Left forelimb (tissue), 1 donor: ENCODE measurements at places on chromosomes 5 and 9.

DNA sequence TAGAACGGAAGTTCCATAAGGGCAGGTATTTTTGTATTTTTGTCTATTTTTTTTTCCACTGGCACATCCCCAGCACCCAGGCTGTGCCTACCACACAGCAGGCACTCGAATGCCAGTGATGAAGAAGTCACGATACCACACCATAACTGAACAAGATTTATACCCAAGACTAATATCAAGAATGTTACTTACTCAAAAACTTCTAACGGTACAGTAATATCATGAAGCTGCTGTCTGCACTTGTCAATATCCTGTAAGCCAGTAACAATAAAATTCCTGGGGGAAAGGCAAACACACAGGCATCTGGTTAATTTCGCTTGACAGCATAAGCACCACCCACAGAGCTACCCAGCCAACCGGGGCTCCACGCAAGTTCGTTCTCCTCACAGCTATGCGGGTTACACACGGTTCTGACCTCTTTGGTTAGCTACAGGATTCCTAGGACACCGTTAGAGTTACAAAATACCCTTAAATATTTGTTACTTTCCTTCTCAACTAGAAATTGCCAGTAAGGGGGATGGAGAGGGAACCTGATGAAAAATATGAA is 1.3 kb downstream of the MED10 start:
- peak; percentile 46 for DNase-seq

GRCh38 chr9:134231767-134232166 is 67.4 kb upstream of the RNU6ATAC start:
- no peak for DNase-seq

DNA sequence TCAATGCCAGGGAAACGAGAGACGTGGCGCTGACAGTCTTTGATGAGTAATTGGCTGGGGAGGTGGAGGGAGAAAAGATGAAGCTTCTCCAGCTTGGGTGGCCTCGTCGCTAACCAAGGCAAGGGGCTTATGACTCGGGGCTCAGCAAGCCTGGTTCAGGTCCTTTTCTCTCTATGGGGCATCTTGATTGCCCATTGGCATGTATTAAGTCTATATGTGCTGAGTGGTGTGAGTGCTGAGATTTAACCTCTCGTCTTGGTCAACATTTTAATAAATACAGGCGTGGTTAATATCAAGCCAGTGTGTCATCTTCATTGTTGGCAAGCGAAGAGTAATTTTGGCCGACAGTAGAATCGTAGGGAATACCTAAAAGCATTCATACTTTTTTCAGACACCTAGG is 85.9 kb downstream of the RAI14 start:
- DNase-seq, result no peak

DNA sequence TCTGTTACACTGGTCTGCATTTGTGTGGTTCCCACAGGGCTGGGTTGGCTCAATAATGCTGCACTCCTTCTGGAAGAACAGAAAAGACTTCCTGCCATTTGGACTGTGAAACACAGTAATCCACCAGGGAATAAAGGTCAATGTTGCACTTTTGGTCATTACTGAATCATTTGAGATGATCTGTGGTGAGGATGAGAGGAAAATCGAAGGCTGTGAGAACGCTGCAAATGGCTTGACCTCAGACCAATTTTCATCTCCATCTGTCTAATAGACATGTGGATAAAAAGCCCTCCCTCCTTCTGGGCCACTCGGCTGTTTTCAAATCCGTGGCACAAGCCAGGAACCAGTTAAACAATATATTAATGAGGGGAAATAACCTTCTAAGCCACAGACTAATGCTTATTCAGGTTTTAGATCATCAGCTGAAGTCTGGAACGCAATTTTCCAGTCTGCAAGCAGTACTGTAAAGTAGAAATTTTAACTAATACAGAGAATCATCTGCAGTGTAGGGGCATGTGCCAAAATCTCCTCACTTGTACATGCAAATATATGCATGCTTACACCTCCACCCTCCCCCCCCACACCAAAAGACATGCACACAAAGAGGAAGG is 20.2 kb downstream of the TLE1 start:
- DNase-seq, result no peak

DNA sequence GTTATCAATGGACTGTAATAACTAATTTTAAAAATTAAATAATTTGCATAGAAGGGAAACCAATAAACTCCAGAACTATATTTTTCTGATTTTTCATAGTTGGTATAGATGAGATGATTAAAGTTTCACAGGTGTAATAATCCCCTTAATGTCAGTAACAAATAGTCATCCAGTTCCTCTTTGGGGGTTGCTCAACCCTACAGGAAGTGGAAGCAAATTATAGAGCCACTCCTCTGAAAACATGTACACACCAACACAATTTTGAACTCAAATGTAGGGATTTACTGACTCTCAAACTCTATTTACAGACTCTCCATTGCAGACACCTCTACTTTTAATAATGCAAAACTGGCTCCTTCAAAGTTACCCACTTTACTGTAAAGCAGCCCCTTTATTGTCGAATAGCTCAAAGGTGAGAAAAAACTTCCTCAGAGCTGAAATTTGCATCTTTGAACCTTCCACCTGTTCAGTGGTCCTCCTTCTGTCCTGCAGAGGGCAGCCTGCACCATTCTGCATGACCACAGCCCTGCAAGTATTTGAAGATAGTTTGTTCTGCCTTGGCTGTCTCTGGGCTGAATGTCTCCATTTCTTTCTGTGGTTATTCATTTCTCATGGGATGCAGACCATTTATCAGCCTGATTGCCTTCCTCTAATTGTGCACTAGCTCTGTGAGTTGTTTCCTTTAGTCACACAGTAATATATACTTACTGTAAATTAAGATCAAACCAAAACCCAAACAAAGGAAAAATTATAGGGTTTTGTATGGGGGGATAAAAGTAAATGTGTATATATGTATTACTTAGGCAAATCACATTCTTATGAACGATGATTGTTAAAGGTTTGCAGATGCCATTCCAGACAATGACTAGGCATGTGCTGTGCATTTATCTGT is 383.2 kb upstream of the SGCD start:
- DNase-seq, result peak; percentile 73

DNA sequence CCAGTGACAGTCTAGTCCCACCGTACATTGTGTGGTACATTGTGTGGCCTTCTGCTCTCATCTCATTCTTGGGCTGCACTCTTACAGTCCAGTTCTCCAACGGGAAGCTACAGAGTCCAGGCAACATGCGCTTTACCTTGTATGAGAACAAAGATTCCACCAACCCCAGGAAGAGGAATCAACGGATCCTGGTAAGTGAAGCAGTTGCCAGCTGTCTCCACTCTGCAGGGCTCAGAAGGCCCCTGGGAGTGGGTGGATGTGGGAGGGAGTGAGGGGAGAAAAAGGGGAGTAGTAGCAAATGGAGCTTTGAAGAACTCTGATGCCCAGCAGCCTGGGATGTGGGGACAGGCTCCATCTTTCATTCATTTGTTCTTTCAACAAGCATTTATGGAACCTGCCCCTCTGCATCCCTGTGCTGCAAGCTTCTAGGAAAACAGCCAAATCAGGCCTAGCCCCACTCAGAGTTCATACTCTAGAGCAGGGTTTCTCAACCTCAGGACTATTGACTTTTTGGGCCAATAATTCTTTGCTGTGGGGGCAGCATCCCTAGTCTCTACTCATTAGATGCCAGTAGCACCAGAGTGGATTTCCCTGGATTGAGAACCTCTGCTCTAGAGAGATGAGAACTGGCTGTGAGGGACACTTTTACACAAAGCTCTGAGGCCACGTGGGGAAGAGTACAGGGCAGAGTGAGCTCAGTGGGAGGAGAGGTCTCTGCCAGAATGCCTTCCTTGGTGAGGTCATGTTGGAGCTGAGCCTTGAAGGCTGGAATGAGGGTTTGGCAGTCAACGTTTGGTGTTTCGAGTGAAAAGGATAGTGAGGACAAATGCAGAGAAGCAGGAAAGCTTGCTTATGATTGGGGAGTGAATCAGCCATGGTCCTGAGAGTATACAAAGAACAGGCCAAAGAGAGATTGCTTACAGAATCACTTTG is 1.1 kb downstream of the POLR1E start:
- DNase-seq, result no peak

DNA sequence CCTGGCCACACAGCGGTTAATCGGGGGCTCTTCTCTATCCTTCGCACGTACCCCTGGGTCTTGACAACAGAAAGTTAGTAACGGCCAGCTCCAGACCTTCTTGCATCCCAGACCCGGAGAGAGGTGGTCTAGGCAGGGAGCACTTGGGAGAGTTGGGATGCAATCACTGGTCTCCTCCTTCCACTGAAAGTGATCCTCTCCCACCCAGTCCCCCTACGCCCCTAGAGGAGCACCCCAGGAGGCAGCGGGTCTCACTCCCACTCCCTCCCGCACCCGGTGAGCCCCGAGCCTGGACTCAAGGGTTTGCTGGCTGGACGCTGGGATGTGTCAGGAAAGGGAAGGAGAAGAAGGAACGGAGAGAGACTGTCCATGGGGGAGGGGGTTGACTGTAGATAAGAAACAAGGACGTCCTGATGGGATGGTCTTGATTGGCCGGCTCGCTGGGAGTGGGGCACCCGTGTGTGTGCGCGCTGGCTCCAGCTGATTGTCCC is 2.0 kb downstream of the RORB start:
- DNase-seq, result no peak

- DNase-seq, result no peak
Observed at GRCh38 chr5:153276151-153276550, 214.3 kb upstream of the GRIA1 start.

GRCh38 chr5:169591636-169592035 is 8.1 kb downstream of the SPDL1 start:
- no peak for DNase-seq

DNA sequence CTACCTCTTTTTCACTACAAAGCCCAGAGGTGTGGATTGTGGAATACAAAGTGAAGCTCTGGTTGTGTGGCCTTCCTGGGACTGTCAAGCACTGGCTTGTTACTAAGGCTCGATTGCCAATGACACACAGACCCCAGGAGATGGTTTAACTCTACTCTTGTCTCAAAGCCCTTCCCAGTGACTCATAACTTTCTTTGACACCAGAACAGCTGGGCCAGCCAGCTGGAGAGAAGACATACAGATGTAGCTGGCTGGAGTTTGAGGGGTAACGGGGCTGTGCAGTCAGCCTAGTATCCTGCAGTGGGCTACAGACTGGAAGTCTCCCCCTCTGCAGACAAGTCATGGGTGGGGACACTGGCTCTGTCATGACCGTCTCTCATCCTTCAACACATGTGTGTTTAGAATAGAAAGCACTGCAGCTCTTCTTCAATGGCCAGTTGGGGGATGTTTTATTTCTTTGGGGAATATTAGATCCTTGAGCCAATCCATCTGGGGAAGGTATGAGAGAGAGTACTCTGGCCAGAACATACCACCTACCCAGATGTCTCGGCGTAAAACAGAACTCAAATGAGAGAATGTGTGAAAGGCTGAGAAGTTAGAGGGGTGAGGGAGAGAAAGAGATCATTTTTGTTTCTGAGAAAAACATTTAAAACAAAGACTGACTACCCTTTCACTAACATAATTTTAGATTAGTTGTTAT is 53.3 kb downstream of the SEMA6A start:
- DNase-seq, result peak; percentile 77

- no peak for DNase-seq
Observed at GRCh38 chr5:68344447-68345111, 129.0 kb downstream of the PIK3R1 start.

DNA sequence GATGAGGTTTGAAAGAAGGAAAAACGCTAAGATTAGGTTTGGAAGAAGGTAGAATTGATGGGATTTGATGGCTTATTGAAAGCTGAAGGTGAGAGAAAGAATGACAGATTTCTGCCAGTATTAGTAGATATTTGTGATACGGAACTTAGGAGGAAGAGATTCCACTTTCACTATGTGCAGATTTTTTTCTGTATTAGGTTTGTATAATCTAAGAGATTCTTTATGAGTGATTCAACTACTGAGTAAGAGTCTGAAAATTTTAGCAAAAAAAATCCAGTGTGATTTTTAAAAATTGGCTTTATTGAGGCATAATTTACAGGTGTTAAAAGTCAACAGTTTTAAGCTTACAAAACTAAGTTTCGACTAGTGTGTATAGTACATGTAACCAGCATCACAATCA is 54.1 kb downstream of the AP3S1 start:
- no peak for DNase-seq

DNA sequence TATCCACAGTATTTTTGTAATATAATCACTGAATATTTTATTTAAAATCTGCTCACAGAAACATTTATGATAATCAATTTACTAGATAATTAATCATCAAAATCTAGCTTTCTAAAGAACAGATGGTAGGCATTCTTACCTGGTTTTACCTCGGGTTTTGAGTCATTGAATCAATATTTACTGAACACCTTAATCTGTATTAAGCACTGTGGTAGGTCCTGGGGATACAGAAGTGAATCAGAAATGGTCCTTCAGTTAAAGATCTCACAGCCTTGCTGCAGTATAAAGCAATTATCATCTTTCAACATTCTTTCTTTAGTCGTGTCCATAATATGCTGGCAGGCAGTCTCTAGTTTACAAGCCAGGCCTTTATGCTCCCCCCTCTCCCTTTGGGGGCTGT is 2.0 kb upstream of the MEIKIN start:
- no peak for DNase-seq

DNA sequence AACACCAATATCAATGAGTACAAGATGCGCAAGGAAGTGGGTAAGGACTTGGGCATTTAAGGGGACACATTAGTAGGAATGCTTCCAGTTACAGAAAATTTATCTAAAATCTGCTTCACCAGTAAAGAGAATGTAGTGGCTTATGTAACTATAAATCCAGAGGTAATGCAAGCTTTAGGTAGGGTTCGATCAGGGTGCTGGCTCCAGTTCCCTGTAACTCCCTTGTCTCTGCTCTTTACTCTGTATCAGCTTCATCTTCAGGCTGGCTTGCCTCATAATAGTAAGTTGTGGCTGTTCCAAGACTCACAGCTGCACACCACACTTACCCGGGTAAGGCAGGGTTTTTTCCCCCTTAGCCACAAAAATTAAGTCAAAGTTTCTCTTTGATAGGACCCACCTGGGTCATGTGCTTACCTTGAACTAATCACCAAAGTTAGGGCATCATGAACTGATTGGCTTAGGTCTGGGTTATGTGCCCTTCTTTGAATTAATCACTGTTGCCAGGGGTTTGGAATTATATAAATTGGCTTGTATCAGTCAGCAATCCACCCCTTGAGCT is 35.5 kb downstream of the ARHGEF37 start:
- no peak for DNase-seq

DNA sequence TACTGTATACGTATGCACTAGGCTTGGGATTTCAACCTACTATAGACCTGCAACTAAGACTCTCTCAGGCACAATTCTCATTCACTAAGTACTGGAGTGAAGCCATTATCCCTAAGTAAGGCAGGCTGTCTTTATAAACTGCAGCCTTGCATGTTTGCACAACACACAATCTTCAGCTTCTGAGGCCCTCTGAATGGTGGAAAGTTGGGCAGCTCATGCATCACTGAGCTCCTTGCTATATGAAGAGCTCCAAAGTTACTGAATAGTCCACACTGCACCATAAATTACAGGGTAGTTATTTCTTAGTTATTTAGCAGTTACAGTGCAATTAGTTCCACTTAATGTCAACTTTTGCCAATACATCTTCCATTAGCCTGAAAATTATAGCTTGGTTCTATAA is 384.6 kb downstream of the BRINP1 start:
- DNase-seq, result no peak

GRCh38 chr9:126927419-126927818 is 12.8 kb downstream of the RALGPS1 start:
- no peak for DNase-seq

GRCh38 chr9:124213396-124213795 is 44.4 kb upstream of the NEK6 start:
- no peak for DNase-seq

- no peak for DNase-seq
Observed at GRCh38 chr9:112820881-112821280, 69.8 kb downstream of the SLC46A2 start.
